ENCODE measurements at places on chromosomes 2 and 18.

DNA sequence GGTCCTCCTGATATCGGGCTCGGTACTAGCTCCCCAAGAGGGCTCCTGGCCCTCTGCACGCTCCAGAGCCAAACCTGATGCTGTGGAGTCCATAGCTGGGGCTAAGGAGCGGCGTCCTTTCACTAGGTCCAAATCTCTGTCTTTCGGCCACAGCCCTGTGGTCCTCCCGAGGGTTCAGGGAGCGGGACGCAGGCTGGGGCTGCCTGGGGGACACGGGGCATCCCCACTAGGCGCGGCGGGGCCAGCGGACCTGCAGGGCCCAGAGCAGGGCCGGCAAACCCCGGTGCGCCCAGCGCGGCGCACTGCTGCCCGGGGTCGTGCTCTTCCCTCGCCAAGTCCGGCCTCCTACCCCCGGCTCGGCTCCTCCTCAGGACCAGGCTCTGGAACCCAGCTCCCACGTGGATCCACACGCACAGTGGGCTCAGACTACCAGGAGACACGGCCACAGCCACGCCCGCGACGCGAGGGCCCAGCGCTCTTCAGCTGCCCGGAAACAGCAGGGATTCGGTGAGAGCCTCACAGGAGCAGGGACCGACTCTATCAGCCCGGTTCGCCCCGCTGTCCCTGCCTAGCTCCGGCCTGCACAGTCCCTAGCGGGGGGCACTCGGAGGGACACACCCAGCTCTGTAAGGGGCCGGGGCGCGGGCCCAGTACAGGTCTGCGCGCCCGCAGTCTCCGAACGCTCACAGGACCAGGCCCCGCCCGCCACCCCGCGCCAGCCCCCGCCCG lies 593 bp downstream of the ZNF514 start:
- DNase-seq, result no peak

- no peak for DNase-seq
Measured at GRCh38 chr18:28175150-28175929, 1.6 kb downstream of the CDH2 start.

GRCh38 chr2:138867341-138867740 lies 87.2 kb upstream of the NXPH2 start:
- no peak for DNase-seq

- DNase-seq, result no peak
Measured at GRCh38 chr2:74379851-74380789, at the start of gene DCTN1. TSS of gene DCTN1 (minus strand) at chr2:74380311. CDS start at chr2:74380037, 274 bp downstream.

DNA sequence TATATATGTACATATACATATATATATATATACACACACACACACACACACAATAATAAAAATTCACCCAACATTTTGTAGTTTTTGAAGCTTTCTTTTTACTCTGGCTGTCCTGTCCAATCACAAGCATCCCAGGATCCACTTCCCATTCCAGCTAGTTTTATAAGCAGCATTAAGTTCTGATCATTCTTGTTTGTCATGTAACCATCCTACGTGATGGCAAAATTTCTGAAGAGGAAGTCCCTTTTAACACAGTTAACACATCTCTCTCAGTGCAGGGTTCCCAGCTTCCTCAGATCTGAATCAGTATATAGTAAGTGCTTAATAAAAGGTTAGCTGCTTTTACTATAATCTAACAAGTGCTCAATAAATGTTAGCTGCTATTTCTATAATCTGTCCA lies 26.4 kb downstream of the MYOM1 start:
- no peak for DNase-seq

GRCh38 chr18:36451454-36452251 lies 154.1 kb downstream of the FHOD3 start:
- no peak for DNase-seq

DNA sequence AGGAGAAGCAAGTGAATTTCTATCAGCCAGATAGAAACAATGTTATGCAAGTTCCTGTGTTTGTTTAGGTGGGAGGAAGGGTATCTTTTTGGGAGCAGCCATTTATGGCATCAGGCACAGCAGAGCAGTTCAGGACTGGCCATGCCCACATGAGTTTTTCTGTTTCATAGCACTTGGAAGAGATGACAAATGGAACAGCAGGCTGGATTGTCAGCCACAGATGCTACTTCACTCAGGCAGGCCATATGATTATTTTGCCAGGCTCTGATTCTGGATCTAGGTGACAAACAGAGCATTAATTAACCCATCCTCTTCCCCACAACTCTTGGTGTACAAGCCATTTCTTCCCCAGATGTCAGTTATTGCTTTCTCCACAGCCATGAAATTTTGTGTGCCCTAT lies 63.8 kb downstream of the GALNT13 start:
- DNase-seq, result no peak

- DNase-seq, result no peak
Measured at GRCh38 chr2:79554899-79555298, 42.0 kb downstream of the CTNNA2 start.

Data from CD4-positive, alpha-beta T cell treated with Interferon alpha-2 for 1 hour (primary cell).